Fibroblast of skin of scalp (primary cell): ENCODE measurements at places on chromosomes 16 and 17.

GRCh38 chr16:82136956-82137821 lies 32.8 kb downstream of the MPHOSPH6 start:
- DNase-seq = peak; percentile 31

- no peak for DNase-seq
These were observed 62.4 kb downstream of the NKD1 start for GRCh38 chr16:50610331-50611262.

DNA sequence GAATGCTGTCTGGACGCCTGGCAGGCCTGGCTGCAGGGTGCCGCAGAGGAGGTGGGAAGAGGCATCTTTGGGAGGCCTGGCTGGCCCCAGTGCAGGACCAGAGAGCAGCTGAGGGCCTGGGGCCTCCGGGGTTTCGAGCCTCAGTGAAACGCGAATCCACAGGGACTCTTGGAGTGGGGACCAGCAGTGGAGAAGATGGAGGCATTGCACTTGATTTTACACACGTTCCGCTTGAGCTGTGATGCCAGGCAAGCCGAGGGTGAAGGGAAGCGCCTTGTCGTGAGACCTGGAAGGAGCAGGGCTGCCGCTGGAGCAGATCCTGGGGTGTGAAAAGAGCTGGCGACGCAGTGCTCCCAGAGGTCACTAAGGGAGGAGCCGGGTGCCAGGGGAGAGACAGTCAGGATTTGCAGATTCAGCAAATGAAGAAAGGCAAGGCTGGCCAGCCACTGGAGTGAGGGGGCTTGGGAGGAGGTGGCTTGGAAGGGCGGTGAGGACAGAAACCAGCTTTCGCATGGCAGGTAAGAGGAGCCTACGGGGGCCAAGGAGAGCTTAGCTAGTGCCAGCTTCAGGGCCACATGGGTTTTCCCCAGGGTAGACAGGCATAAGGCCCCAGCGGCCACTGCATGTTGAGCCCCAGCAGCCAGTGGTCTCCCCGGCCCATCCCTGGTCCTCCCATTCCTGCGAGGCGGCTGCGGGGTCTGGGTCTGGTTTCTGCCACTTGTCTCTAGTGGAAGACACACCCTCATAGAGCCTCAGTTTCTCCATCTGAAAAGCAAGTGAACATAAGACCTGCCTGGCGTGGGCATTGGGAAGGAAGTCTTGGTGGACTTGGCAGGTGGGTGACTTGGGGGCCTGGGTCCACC lies 175.2 kb upstream of the CHMP6 start:
- no peak for DNase-seq

GRCh38 chr17:14308965-14309879 lies 8.3 kb downstream of the HS3ST3B1 start:
- peak; percentile 94 for DNase-seq

DNA sequence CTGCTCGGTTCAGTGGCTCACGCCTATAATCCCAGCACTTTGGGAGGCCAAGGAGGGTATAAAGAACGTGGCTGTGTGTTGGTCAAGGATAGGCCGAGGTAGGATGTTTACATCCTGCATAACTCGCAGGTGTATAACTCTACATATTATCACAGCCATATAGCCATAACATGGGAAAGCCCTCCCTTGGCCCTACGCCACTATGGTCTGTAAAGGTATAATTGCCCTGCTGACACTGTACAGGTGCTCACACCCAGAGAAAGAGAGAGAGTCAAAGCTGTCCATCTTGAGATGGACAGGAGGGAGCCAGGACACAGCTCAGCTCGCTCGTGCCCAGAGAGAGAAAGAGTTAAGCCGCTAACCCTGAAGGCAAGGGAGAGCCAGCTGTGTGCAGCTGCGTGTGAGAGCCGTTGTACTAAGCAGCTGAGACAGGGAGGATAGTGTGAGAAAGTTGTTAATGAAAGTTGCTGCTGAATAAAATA lies 30.4 kb upstream of the DHX8 start:
- DNase-seq = no peak

DNA sequence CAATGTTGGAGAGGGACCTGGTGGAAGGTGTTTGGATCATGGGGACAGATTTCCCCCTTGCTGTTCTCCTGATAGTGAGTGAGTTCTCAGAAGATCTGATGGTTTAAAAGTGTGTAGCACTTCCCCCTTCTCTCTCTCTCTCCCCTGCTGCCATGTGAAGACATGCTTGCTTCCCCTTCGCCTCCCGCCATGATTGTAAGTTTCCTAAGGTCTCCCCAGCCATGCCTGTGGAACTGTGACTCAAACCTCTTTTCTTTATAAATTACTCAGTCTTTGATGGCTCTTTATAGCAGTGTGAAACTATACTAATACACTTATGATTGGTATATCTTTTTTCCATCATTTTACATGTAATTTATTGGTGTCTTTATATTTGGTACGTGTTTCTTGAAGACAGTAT lies 13.4 kb downstream of the ADGRG5 start:
- DNase-seq = no peak

- DNase-seq = no peak
These were observed 7.5 kb upstream of the ITGAX start for GRCh38 chr16:31347445-31347844.

DNA sequence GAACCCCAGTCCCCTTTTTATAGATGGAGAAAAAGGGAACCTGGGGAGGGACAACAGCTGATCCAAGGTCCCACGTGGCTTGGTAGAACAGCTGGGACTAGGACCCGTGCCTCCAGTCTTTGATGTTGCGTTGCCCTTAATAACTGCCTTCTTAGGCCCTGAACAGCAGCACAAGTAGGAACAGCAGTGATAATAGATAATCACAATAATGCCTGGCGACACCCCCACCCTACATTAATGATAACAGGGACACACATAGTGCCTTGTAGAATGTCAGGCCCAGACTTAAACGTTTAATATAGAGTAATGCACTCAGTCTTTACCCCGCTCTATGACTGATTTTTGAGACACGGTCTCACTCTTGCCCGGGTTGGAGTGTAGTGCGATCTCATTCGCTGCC lies 96.4 kb downstream of the ABCC6 start:
- DNase-seq = no peak

DNA sequence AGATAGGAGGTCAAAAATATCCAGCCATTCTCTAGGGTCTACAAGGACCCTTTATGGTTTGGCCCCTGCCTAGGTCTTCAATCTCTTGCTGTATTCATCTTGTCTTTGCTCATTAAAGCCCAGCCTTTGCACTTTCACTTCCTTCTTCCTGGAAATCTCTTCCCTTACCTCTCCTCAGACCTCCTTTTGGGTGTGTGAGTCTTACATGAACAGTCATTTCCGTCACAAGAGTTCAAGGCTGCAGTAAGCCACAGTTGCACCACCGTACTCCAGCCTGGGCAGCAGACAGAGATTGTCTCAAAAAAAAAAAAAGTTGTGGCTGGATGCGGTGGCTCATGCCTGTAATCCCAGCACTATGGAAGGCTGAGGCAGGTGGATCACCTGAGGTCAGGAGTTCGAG lies 6.0 kb upstream of the ATP1B2 start:
- no peak for DNase-seq

DNA sequence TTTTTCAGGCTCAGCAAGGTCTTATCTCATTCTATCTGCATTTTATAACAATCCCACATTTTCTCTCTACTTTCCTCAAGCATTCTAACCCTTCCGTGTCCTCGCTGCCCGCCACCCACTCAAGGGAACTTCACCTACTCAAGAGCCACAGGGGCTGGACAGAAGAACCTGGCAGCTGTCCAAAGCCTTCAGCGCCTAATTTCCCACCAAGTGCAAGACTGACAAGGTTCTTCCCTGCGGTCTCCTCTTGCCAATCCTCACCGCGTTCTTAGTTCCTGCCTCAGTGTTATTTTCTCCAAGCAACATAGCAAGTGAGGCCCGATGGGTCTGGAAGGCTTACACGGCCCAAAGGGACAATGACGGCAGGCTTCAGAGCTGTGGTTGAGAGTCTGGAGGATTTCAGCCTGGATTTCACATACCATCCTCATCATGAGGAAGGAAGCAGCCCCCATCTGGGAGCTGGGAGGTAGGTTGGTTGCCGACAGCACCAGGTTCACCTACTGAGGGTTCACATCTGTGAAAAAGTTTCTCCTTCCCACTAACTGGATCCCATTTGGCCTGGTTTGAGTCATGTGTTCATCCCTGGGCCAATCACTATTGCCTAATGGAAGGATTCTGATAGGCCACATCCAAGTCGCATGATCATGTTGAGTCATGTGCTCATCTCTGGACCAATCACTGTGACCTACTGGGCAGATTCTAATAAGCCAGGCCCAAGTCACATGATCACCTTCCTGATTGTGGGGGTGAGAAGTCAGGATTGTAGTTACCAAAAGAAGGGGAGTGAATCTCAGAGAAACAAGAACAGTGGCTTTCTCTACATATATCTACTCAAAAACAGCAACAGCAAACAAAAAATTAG lies 108.2 kb downstream of the N4BP1 start:
- DNase-seq = no peak

DNA sequence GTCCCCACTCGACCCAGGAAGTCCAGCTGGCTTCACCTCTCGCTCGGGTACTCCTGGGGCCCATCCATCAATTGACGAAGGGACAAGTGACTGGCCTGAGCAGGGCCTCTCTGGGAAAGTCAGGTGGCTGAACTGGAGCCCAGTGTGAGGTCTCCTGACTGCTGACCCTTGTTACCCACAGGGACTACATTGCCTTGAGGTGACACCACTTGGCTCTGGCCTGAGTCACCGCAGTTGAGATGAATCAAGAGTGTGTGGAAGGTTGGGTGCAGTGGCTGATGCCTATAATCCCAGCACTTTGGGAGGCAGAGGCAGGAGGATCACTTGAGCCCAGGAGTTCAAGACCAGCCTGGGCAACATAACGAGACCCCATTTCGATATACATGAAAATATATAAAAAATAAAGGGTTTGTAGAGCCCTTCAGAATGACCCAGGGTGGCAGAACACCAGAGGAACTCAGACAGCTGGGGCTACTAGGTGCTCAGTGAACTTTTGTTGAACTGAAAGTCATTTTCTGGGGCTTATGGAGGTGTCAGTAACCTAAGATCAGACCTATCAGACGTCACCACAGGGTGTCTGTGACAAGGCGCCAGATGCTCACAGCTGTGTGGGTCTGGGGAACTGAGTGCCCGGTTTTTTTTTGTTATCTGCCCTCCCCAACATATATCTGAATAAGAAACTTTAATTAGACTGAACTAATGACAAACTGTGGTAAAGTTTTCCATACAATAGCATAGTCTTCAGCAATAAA lies 14.8 kb upstream of the ZFP90 start:
- DNase-seq = no peak

GRCh38 chr16:54780266-54780665 lies 150.4 kb upstream of the IRX5 start:
- DNase-seq = no peak

DNA sequence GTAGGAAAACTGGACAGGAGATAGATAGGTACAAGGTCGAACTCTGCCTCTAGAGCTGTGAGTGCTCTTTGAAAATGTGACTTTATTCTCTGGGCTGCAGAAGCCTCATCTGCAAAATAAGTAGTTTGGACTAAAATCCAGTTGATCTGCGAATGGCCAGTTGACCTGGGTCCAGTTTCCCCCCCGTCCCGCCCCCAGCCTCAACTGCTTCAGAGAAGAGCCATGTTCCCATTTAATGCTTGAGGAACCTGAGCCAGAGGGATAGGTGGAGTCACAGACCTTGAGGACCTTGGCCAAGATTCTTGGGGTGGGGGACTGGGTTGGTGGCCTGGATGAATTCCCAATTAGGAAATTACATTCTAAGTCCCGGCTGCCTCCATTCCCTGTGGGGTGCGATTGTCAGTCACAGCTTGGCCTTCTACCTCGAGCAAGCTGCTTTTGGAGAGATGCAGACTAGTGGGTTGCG lies 14.1 kb downstream of the TBX2 start:
- DNase-seq = no peak

DNA sequence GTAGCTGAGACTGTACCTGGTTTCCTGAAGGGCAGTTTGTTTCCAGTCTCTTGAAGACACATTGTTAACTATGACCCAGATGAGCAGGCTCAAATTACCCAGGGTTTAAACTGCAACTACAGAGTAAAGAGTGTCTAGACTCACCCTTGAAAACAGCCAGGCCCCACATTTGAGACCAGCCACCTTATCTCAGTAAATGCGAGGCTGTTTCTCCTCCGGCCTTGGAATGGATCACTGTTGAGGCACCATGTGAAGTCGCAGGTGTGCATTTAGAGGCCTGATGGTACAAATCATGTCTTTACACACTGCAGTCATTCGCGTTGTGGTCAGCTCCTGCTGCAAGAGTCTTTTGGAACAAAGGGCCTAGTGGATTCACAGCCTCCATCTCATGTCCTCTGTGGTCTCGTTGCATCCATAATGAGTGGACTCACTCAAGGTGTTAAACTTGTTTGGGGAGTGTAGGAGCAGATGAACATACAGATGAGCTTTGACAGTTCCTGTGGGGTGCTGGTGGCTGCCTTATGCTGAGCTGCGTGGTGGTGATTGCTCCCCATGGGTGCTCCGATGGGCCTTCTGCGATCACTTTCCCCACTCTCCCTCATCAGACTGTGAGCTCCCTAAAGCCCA lies 18.5 kb upstream of the N4BP1 start:
- DNase-seq = no peak

DNA sequence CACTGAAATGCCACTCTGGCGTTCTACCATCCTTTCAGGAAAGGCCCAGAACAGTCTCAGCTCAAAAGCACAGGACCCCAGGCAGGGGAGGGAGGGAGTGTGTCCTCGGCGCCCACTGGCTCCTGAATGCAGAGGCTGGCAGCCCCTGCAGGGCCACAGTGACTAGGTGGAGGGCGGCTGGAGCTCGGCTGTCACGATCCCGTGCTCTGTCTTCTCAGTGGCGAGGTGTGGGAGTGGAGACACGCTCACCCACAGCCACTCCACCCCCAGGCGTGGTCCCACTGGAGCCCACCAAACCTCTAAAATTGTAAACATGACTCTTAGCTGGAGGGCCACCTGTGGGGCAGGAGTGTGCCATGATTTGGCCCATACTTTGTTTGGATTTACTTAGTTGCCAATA lies 16.4 kb upstream of the FASN start:
- DNase-seq = no peak

DNA sequence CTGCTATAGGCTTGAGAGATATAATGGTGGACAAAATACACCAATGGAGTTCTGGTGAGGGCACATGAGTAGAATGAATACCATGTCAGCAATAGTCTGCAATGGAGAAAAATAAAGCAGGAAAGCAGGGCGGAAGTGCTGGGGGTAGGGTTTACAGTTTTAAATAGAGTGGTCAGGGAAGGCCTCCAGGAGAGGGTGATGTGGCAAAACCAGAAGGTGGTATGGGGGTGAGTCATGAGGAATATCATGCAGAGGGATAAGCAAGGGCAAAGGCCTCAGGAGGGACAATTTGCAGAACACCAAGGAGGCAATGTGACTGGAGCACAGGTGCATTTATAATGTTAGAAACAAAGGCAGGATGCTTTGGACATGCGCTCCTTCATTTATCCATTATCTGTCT lies 102.0 kb downstream of the ITFG1 start:
- DNase-seq = no peak
